Umbilical cord (tissue), 2 donors: ENCODE measurements at places on chromosomes 2 and 18. TPM values are rescaled to one million over a fixed set of nuclear protein-coding genes. Genes with fewer than 3 reads are reported as not detected.
A peak's percentile ranks its signal among the peaks of the same experiment; 100 is the strongest.

GRCh38 chr2:68031542-68032160 is 31.2 kb downstream of the C1D start:
- DNase-seq, result peak; percentile 81

Gene APOB
- 1.7 TPM for total RNA-seq

Gene SH2D6
- total RNA-seq, result 4.6 TPM

Gene DPP4
- total RNA-seq, result 86.7 TPM

GRCh38 chr2:27149570-27150405 is 984 bp downstream of the TCF23 start:
- DNase-seq, result no peak

GRCh38 chr2:8630676-8631464 is 51.0 kb upstream of the ID2 start:
- DNase-seq, result no peak
